ENCODE measurements at places on chromosomes 16 and 17.

- DNase-seq = peak; percentile 23
Measured at GRCh38 chr17:37702598-37702997, 42.3 kb downstream of the HNF1B start.

GRCh38 chr16:6528217-6528616 is 804.4 kb upstream of the RBFOX1 start:
- DNase-seq = no peak

DNA sequence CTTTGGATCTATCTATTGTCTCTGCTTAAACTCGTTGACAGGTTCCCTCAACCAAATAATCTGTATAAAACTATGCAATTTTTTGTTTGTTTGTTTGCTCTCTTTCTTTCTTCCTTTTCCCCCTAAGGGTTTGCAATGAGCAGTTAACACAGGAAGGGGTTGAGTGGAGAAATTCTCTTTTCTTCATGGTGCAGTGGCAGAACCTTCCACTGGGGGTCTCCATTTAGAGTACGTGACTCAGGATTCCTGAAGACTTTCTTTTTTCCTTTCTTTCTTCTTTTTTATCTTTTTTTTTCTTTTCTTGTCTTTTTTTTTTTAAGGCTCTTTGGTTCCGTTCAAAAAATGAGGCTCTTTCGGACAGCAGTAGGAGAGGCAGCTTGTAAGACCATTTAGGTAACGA is 19.5 kb upstream of the RBFOX1 start:
- DNase-seq = no peak

DNA sequence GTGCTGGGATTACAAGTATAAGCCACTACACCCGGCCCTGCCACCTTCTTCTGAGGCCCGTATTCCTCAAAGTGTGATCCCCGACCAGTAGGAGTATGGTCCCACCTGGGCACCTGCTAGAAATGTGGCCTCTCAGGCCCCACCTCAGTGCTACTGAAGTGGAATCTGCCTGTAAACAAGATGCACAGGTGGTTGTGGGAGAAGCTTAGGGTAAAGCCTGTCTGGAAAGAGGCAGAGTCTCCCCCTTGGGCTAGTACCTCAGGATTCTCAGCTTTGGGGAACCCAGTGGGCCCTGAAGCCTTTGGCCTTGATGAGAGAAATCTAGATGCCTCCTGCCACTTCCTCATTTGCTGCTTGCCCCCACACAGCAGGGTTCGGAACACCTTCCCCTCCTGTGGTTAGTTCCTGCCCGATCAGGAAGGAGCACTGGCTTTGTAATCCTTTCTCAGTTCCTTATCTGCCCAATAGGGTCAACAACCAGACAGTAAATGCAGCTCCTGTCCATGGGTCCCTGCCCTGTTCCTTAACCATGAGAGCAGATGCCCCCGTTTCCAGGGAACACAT is 25.2 kb downstream of the TK2 start:
- DNase-seq = no peak

GRCh38 chr16:55622930-55623561 is 32.7 kb upstream of the SLC6A2 start:
- DNase-seq = no peak

- DNase-seq = no peak
Measured at GRCh38 chr17:65564793-65565192, 3.3 kb upstream of the AXIN2 start.
